MG63 (cell line): ENCODE measurements at places on chromosomes 1 and 21. TPM values are rescaled to one million over a fixed set of nuclear protein-coding genes. Genes with fewer than 3 reads are reported as not detected.

FCRL5 gene
- total RNA-seq = not detected in 2 replicates

PLEKHA6 gene
- total RNA-seq = not detected in 2 replicates

TRIM63 gene
- not detected in 2 replicates for total RNA-seq

ALPL gene
- 1.9 and 4.2 TPM in 2 replicates for total RNA-seq

VWA1 gene
- total RNA-seq = 0.59 and 6.2 TPM in 2 replicates
